NCI-H524 (cell line): ENCODE measurements at places on chromosomes 5 and 9.

DNA sequence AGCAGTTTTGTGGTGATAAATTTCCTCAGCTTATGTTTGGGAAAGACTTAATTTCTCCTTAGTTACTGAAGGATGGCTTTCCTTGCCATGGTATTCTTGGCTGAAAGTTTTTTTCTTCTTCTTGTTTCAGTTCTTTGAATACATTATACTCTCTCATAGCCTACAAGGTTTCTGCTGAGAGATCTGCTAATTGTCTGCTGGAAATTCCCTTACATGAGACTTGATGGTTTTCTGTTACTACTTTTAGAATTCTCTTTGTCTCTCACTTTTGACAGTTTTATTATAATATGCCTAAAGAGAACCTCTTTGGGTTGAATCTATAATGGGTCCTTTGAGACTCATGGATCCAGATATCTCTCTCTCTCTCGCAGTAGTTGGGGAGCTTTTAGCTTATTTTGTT is 693.6 kb downstream of the PRELID2 start:
- DNase-seq = no peak

GRCh38 chr9:2196757-2197156 is 181.6 kb downstream of the SMARCA2 start:
- DNase-seq = no peak

GRCh38 chr9:101055516-101055915 is 27.0 kb downstream of the PLPPR1 start:
- DNase-seq = peak; percentile 19

DNA sequence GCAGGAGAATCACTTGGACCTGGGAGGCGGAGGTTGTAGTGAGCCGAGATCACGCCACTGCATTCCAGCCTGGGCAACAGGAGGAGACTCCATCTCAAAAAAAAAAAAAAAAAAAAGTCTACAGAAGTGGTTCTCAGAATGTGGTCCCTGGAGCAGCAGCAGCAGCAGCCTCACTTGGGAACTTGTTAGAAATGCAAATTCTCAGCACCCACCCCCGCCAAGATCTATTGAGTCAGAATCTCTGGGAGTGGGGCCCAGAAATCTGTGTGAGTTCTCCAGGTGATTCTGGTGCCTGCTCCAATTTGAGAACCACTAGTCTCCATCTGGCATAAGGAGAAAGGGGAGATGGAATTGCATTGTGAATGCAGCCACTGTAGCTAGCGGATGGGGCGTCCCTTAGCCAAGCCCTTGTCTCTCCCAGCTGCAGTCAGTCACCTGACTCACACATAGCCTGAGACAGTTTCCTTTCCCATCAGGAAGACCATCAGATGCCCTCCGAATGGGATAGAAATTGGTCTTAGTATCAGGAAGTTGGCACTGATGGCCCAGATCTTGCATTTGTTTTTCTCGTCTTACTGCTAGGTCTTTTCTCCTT is 12.2 kb upstream of the PTCH1 start:
- no peak for DNase-seq

GRCh38 chr9:101705135-101705661 is 33.2 kb downstream of the GRIN3A start:
- DNase-seq = peak; percentile 90

- no peak for DNase-seq
Measured at GRCh38 chr5:57028161-57028560, 76.2 kb upstream of the MIER3 start.

DNA sequence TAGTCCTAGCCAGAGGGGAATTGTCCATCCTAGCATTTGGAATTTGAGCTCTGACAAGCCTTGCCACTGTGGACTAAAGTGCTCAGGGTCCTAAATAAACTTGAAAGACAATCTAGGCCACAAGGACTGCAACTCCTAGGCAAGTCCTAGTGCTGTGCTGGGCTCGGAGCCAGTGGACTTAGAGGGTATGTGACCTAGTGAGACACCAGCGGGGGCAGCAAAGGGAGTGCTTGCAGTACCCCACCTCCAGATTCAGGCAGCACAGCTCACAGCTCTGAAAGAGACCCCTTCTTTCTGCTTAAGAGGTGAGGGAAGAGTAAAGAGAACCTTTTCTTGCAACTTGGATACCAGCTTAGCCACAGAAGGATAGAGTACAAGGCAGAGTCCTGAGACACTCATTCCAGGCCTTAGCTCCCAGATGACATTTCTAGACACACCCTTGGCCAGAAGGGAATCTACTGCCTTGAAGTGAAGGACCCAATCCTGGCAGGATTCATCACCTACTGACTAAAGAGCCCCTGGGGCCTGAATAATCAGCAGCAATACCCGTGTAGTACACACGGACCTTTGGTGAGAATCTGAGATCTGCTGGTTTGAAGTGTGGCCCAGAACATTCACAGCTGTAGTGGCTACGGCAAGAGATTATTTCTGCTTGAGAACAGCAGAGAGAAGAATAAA is 164.6 kb downstream of the CCDC171 start:
- DNase-seq = no peak
